Left forelimb (tissue), 1 donor: ENCODE measurements at places on chromosomes 4 and X.

DNA sequence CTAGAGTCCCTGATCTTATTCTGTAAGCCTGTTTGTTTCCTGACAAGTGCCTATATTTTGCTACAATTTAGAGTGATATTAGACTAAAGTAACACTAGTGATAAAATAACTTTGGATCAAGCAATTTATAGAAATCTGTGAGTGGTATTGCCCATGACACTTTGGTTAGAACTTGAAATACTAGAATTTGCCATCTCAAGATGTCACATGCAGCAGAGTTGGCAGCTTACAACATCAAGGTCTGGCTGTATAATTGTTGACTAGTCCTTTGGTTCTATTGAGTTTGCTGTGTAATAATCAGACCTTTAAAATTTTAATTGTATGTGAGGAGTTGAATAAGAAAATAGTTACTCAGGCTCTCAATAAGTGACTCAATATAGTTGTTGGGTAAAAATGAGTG is 167.1 kb downstream of the RAPGEF2 start:
- no peak for DNase-seq

DNA sequence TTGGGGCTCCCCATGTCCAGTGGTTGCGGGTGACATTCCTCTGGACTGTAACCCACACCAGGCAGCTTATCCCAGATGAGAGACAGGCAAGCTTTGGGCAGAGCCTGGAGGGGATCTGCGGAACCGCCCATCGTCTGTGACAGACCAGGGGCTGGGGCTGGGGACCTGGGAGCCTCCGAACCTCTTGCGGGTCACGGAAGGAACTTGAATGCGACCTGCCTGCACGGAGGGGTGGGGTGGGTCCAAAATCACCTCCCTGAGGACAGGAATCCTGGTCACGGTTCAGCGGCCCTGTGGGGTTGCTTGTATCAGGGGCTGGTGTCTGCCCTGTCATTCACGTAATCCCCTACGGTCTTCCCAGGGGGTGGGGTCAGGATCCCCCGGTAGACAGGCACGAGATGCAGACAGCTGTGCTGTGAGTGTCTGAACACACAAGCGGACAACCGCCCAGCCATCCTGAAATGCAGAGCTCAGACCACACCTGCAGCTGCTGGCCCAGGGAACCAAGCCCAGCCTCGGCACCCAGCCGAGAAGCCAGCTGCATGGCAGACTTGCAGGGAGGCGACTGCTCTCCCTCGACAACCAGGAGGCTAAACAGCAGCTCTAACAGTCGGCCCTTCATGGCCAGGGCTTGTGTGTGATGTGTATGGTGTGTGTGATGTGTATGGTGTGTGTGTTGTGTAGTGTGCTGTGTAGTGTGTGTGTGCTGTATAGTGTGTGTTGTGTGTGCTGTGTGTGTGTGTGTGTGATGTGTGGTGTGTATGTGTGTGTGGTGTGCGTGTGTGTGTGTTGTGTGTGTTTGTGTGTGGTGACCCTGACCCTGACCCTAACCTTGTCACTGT is 105.9 kb upstream of the ADRA2C start:
- DNase-seq = peak; percentile 88

GRCh38 chr4:165810726-165811125 is 62.3 kb upstream of the TLL1 start:
- DNase-seq = no peak

DNA sequence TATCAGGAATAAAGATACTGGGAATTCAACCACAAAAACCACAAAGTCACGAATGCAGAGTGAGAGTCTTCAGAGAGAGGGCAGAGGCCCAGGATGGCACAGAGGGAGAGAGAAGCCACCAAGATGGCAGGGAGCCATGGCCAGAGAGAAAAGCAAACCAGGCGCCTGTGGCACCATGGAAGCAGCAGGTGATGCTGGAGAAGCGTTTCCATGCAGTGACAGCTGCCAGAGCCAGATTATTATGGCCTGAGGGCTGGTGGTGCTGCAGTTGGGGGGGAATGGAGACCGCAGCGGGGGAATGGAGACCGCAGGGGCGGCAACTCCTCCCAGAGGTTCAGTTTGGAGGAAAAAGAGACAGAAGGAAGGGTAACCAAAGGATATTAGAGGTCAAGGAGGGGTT is 5.8 kb downstream of the TAFAZZIN start:
- no peak for DNase-seq

GRCh38 chrX:37896511-37896890 is 49.1 kb upstream of the DYNLT3 start:
- DNase-seq = no peak

- DNase-seq = no peak
Observed at GRCh38 chrX:135434258-135435138, 12.8 kb downstream of the SMIM10L2A start.

DNA sequence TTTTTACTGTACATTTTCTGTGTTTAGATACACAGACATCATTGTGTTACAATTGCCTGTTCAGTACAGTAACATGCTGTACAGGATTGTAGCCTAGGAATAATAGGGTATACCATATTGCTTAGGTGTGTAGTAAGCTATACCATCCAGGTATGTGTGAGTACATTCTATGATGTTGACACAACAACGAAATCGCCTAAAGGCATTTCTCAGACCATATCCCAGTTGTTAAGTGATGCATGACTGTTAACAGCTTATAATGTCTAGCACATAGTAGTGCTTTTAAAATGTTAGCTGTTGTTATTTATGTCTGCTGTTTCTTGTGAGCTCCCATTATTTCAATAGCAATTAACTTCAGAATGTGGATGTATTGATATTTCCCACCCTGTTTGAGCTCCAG is 4.5 kb downstream of the PRRG1 start:
- DNase-seq = no peak

- DNase-seq = no peak
Observed at GRCh38 chr4:6886886-6887285, 22.7 kb upstream of the TBC1D14 start.

DNA sequence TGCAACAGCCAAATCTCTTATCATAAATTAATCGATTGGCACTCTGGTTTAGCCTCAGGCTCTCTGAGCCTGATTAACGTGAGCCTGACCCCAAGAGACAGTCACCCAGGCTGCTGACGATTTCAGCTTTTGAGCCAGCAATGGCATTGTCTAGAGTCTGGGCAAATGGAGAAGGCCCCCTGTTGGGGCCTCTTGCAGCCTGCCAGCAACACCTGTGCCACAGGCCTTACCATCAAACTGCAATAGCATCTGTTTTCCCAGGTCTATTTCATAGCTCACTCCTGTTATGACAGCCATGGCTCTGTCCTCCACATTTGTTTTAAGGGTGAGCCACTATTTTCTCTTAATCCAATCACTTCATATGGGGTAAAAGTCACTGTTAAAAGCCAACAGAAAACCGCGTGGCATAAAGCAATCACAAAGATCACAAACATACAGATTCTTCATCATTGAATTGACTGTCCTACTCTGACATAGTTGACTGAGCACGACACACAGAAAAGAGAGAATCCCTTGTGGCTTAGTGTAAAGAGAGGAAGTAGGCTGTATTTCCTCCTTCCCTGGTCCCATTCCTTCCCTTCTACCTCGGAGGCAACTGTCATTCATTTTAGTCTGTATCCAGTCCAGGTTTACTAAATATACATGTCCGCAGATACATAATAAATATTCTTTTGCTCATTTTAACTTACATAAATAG is 47.8 kb downstream of the SLC9A7 start:
- no peak for DNase-seq

GRCh38 chr4:148814030-148814429 is 371.8 kb upstream of the NR3C2 start:
- DNase-seq = no peak

DNA sequence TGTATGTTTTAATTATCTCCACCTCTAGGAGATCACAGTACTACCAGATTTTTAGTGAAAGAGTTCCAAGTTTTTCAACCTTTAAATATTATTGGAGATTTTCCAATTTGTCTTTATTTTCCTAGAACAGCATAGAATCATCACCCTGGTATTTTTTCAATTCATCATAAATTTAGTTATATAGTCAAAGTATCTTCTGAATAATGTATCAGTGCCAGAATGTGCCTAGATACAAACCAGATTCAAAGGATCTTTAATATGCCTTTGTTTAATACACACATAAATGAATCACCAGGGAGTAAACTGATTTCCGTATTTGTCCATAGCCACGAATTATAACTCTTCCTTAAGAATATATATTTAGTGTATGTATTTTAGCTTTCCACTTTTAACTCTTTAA is 1373.1 kb downstream of the STIM2 start:
- DNase-seq = no peak

- DNase-seq = no peak
Observed at GRCh38 chr4:12110627-12111026, 681.9 kb upstream of the HS3ST1 start.

DNA sequence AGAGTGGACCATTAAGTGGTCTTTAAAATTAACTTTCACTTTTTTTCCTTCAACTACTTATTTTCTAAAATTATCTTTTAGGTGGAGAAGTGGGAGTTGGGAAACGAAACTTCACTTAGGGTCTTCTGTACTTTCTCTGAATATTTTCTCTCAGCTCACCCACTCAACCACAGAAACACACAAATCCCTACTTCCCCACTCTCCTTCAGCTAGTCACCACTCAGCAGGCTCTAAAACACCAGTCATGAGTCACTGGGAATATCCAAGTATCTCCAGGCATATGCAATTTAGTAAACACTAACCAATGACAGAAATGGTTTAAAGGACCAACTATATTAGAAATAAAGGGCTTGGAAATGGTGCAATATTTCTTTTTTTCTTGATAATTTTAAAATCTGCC is 153.0 kb upstream of the RPS6KA6 start:
- DNase-seq = no peak

- no peak for DNase-seq
Observed at GRCh38 chr4:39846705-39847104, 131.0 kb downstream of the PDS5A start.

DNA sequence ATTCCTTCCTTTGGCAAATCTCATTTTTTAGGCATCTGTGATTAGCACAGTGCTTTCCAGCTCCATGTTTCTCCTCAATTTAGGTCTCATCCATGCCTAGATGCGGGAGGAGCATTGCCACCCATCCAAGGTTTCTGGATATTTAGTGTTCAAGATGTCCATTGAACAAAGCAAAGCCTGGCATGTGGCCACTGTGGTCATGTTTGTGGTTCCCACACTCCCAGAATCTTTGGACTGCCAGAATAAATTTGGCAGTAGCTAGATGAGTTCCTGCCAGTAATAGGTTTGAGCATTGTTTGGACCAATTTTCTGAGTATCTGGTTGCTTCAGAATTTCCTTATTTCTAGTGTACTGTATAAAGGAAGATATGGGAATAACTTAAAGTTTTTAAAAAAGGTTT is 1124.1 kb downstream of the ADGRL3 start:
- no peak for DNase-seq

DNA sequence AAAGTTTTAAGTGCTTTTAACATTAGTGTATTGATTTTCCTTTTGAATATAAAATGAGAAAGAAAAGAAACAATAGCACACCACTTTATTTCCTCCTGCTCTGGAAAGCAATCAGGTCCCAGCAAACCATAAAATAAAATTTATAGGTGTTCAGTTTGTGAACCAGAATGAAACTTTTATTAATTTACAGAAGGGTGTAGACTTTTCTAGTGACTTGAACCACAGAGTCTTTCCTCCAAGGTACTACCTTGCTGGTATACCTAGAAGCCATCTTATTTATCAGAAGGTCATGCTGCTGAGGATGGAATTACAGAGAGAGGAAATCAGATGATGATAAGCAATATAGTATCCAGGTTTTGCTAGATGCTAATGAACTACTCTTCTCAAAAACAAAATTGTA is 27.6 kb upstream of the RPS6KA3 start:
- no peak for DNase-seq

DNA sequence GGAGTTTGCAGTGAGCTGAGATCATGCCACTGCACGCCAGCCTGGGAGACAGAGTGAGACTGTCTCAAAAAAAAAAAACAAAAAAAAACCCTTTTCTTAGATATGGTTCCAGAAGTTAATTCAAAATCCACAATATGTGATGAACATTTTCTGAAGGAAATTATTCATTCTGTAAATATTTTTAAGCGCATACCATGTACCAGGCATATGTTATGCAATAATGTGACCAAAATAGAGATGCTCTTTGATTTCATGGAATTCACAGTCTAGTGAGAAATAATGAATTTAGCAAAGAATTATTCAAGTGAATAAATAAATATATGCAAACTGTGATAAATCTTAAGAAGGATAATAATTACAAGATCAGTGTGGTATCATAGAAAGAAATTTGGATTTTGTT is 174.7 kb downstream of the GC start:
- DNase-seq = no peak

GRCh38 chr4:174316954-174317353 is 33.2 kb downstream of the CEP44 start:
- no peak for DNase-seq

DNA sequence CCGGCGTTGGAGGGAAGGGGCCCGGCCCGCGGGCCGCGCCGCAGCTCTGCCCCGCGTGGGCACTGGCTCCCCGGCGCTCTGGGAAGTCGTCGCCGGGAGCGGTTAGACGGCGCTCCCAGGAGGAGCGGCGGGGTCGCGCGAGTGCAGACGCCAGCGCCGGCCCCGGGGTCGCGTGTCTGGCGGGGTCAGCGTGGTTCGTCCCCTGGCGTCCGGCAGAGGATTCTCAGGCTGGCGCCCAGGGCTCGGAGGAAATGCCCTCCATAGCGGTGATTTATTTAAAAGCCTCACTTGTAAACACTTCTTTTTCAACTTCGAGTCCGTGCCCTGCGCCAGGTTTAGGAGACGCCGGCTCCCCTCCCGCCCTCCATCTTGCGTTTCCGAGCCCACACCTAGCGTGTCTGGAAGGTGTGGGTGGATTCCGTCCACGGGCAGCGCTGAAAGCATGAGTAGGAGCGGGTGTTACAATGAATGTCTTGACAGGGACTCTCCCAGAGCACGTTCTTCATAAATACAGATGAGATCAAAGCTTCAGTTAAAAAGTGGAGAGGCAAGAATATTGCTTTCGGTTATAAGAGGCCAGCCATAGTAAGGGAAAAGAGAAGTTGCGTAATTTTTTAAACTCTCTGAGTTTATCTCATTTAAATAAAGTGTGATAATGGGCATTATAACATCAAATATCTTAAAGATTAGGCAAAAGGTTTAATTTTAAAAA is 692 bp downstream of the FAM241A start:
- peak; percentile 68 for DNase-seq
